ENCODE measurements at places on chromosomes 11 and 22.
A peak's percentile ranks its signal among the peaks of the same experiment; 100 is the strongest.

DNA sequence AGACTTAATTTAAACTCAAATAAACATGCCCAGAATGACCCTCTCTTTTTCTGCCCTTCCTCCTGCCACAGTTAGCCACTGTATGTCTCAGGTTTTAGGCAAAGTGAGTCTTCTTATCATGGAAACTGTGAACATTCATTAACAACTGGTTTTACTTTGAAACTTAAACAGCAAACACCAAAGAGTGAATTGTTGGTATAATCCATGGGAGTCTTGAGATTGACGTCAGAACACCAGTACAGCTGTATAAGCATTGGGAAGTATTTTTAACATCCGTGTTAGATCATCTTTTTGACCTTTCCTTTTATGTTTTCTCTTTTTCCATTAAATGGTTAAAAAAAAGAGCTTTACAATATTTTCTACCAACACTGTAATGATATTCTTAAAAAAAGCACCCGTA, 38.9 kb downstream of the ARHGEF12 start:
- no peak for DNase-seq

DNA sequence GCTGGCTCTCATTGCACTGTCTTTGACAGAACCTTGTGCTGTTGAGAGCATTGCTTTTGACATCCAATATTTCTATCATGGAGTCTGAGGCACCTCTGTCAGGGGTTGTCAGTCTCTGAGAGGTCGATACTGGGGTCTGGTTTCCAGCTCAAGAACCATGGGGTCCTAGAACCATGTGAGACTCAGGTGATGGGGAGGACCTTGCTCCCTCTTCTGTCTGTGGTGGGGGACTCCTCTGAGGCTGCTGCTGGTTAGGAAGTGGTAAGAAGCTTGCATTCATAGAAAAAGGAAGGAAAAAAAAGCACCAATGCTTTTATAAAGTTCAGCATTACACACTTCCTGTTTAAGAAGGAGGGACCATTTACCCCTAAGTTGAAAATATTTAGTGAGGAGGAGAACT, 91.8 kb upstream of the CD44 start:
- no peak for DNase-seq

- DNase-seq: no peak
These were observed 59.6 kb downstream of the MTNR1B start for GRCh38 chr11:93028960-93029522.

DNA sequence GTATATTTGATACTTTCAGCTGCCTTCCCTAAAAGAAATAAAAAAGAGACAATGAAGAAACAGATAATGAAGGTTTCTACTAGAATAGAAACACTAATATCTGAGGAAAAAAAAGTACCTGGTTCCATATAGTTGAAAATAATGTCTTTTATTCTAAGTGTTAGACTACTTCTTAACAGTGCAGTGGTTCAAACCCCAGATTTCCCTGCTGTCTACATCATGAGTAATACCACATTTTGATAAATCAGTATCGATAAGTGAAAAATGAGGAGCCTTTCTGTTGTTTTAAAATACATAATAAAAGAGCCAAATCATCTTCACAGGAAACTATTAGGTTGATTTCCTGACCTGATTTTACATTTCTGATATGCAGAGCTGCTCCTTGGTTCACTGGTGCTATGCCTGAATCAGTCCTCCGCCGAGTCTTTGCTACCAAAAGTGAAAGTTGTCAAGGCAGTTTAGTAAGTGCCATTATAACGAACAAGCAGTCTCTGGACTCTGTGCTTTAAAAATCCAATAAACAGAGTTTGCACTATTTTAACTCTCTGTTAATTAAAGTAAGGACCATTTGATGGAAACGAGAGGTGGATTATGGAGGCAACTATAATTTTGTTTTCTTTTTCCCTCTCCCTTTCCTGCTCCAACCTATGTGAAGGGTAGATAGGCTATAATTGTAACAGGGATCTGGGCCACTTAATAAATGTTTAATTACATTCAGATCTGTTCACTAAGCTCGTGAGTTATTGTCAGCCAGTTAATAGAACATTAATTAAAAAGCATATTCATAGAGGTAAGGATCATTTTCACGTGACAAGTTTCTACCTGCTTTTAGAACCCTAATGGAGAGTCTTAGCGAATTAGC, 724.5 kb upstream of the RAG2 start:
- DNase-seq: no peak

GRCh38 chr11:113632981-113633380, 73.1 kb downstream of the TMPRSS5 start:
- DNase-seq: no peak

DNA sequence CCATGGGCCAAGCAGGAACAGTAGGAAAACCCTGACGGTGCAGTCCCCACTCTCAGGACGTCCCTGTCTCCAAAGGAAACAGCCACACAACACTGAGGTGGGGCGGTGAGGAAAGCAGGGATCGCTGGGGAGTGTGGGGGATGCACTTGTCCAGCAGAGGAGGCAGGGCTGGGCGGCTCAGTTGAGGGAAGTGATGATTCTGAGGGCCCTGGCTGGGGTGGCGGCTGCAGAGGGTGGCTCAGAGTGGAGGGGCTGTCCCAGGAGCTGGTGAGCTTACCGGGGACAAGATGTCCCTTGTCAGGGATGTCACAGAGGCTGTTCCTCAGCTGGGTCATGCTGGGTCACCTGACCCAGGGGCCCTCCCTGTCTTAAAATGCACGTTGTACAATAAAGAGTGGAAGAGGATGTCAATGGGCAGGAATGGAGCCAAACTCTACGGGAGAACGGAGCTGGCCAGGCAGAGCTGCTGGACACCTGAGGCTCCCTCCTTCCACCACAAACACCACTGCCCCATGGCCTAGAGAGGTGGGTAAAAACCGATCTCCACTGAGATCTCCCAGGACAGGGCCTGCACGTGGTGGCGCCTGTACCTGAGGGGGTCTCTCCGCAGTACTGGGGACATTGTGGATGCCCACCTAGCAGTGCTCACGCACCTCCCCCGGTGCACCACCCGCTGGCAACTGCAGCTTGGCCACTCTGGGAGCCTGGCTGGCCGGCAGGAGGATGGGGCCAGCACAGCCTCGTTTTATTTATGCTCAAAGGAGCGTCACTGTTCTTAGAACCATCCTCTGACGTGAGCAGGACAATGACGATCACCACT, 9.7 kb upstream of the EFCAB6 start:
- no peak for DNase-seq

- DNase-seq: no peak
These were observed 18.5 kb downstream of the ENDOD1 start for GRCh38 chr11:95108159-95108611.

GRCh38 chr11:118000067-118000849, 14.1 kb downstream of the IL10RA start:
- no peak for DNase-seq

DNA sequence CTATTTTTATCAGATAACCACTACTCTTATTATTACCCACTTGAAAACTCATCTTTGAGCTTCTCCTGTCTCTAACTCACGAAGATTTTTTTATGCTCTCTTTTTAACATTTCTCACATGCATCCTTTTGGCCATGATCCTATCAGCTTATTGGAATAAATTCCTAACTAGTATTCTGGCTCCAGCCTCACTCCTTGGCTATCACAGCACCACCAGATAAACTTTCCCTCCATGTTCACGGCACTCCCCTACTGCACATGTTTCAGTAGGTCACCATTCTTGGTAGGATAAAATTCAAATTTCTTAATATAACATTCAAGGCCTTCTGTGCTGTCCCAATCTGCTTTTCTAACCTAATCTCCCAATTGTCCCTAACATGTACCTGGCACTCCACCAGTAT, 186.6 kb upstream of the UBASH3B start:
- DNase-seq: no peak

DNA sequence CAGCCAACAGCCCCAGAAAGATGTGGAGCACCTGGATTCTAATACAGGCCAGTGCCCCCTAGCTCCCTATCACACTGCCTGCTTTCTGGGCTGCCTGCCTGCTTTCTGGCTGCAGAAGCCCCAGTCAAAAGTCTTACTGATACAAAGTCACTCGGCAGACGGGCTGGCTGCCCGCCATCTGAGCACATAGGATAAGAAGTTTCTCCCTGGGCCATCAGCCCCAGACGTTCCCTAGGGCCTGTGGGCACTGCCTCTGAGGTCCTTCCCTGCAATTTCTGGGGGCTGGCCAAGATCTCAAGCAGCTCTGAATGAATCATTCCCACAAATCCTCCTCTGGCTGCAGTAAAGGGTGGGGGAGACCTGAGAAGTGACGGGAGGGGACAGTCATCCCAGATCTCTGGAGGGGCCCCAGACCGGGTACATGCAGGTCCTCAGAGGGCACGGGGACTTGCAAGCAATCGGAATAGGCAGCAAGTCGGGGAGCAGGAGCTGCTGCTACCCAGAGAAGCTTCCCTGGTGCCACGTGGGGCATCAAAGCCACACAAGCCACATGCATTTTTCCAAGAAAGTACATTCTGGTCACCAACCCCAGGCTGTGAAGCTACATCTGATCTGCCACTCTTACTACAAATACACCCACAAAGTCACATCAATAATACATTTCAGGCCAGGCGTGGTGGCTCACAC, 4.7 kb downstream of the TPST2 start:
- DNase-seq: no peak

DNA sequence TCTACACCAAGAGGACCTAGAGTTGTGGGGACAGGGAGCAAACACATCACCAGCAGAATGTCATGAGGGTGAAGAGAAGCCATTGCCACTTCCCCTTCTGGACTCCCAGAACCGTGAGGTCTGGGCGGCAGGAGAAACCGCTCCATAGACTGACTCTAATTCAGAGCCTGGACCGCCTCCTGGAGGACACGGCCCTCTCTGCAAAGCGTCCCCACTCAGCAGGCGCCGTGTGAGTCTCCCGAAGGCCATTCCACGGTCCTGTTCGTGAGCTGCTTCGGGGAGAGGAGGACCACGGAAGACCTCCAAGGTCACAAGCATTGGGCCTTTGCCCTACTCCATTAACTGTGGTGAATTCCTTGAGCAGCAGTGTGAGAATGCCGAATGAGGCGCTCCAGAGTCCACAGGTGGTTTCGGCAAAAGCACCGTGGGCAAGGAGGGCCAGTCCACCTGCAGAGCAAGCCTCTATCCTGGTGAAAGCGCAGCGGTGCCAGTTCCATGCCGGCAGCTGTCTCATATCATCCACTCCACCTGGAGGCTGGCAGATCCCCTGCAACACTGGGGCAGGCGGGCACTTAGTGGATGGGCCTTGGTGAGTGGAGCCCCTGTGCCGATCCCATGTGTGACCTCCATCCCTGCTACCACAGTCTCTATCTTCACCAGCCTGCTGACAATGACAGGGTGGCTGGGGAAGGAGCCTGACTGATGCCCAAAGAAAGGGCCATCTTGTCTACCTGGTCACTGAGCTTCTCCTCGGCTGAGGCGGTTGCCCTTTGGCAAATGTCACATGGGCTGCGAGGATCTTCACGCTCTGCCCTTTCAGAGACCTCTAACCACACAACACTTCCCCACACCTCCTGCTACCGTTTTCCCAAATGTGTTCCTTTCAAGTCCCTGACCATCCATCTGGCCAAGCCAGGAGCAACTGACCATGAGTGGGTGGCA, 7.5 kb downstream of the C11orf21 start:
- DNase-seq: no peak

DNA sequence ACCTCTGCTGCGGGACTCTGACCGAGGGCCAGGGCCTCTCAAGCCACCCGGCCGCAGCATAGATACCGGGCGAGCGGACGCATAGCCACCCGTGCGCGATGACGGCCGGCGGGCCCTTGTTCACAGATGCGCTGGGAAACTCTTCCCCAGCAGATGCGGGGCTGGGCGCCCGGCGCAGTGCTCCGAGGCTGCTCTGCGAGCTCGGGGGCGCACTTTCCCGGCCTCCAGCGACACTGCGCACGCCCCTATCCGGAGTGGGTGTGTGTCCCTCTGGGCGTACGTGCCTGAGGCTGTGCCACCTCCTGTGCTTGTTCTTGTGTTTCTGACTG, 104.7 kb upstream of the E2F8 start:
- DNase-seq: peak; percentile 78

- DNase-seq: no peak
These were observed 301.9 kb upstream of the ZC3H12C start for GRCh38 chr11:109791337-109791736.

GRCh38 chr11:76152086-76152681, 54.1 kb downstream of the WNT11 start:
- DNase-seq: peak; percentile 87

GRCh38 chr11:61886643-61887042, 4.7 kb downstream of the FADS3 start:
- DNase-seq: no peak

Data from NCI-H526 (cell line).